CD4-positive, alpha-beta T cell treated with Interleukin-4 for 4 hours (primary cell): ENCODE measurements at places on chromosomes 1 and 21.

DNA sequence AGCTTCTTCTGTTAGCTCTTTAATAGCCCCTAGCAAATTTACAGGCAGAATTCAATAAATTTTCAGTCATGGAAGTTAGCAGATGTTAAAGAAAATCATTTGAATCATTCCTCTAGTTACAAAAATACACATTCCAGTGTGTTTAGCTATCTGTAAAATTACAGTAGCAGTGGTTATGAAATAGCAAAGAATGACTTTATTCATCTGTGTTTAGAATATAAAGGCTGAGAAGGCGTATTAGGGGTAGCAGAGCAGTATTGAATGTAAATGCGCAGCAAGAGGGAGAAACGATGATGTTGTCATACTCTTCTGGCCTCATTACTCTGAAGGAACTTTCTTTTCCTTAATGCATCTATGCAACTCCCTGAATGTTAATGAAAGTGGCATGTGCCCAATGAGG, 106.2 kb upstream of the CYYR1 start:
- no peak for DNase-seq

GRCh38 chr1:110309767-110310166, 29.4 kb upstream of the RBM15 start:
- no peak for DNase-seq

- DNase-seq, result no peak
These were observed 7.2 kb upstream of the PLEKHG5 start for GRCh38 chr1:6498576-6499111.

- DNase-seq, result no peak
These were observed 199.2 kb downstream of the HLX start for GRCh38 chr1:221078260-221078965.

GRCh38 chr21:31136891-31137290, 98.6 kb upstream of the KRTAP19-8 start:
- no peak for DNase-seq

DNA sequence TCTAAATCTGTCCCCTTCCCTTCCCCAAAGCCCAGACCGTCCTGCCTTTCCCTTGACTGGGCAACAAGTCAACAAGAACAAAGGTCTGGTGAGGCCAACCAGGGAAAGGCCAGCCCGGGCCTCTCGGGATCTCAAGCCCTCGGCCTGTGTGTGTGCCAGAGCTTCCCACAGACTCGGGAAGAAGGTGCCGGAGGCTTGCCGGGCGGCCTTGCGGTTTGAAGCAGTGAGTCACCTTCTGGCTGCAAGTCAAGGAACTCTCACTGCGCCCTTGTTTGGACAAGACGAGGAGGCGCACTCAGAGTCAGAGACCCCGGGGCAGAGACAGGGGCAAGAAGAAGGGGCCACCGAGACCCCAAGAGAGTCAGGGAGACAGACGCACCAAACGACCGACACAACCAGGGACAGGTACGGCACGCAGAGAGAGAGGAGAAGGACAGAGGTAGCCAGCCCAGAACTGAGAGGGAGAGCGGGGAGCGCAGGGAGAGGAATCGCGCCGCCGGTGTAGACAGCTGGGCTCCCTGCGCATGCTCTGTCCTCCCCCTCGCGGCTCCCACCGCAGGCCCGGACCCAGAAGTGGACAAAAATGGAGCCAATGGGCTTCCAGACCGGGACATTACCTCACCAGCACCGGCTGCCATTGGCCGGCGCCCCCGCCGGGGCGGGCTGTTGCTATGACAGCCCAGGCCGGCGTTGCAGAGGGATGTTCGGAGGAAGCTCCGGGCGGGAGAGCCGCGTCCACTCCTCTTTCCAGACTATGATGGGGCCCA, 66.6 kb upstream of the LAPTM5 start:
- peak; percentile 66 for DNase-seq

- peak; percentile 51 for DNase-seq
These were observed 7.9 kb downstream of the KIF21B start for GRCh38 chr1:201015551-201016091.

GRCh38 chr1:227770812-227771211, 35.6 kb downstream of the SNAP47 start:
- no peak for DNase-seq

DNA sequence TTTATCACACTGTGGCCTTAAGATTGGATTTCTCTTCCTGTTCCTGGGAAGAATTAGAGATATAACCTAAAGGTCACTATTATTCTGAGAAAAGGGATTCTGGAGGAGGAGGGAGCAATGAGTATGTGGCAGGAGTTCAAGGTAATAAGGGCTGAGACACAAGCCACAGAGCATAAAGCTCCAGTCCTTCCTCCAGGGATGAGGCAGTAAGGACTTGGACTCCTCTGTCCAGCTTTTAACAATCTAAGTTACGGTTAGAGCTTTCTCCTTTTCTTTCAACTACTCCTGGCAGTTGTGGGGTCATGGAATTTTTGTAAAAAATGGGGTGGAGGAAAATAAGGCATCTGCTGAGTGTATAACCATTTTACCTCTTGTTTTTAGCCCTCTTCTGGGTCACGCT, at the start of gene HSD3B2:
Gene HSD3B2, plus strand, starts transcription at position 201 of the 400 bp plus-strand sequence. CDS start 270 bp downstream, outside the sequence.
- no peak for DNase-seq

DNA sequence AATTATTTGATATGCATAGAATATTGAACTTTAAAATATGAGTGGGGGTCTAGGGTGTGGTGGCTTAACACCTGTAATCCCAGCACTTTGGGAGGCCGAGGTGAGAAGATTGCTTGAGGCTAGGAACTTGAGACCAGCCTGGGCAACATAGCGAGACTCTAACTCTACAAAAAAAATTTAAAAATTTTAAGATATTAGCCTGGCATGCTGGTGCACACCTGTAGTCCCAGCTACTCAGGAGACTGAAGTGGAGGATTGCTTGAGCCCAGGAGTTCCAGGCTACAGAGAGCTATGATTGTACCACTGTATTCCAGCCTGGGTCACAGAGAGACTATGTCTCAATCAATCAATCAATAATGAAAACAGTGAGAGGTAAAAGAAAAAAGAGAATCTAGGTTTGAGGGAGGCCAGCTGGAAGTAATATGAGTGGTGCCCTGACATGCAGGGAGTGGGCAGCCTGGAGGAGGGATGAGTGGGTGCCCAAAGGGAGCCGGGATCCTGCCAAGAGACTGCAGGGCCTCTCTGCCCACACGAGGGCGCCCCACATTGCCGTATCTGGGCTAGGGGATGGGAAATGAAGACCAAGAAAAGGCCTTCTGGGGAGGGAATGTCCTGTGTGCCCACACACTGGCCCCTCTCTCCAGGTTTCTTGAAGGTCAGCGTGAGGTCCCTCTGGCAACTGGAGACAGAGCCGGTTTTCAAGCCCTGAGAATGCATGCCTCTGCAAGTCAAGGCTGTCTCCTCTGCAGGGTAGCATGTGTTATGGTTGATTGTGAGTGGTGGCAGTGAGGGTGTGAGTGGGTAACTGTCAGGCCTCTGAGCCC, 93.9 kb upstream of the PPM1J start:
- DNase-seq, result peak; percentile 49

GRCh38 chr1:214524824-214525223, 26.6 kb downstream of the PTPN14 start:
- DNase-seq, result no peak

GRCh38 chr1:116510361-116510760, 60.5 kb downstream of the CD58 start:
- no peak for DNase-seq

DNA sequence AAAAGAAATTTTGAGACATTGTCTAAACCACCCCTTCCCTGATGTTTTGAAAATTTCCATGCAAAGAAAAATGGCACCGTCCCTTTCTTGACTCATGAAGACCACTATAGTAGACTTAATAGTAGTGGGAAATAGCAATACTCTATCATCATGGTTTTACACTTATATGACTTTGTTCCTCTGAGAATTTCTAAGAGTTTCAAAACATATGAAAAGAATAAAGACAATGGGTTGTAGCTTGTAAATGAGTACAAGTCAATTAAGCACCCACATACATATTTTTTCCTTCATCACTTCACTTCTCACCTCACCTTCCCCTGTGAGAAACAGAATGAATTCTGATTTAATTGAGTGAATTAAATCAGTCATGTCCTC, 151.7 kb downstream of the LYPLAL1 start:
- DNase-seq, result no peak

- DNase-seq, result no peak
These were observed 3.8 kb downstream of the PLA2G2A start for GRCh38 chr1:19975423-19976193.

DNA sequence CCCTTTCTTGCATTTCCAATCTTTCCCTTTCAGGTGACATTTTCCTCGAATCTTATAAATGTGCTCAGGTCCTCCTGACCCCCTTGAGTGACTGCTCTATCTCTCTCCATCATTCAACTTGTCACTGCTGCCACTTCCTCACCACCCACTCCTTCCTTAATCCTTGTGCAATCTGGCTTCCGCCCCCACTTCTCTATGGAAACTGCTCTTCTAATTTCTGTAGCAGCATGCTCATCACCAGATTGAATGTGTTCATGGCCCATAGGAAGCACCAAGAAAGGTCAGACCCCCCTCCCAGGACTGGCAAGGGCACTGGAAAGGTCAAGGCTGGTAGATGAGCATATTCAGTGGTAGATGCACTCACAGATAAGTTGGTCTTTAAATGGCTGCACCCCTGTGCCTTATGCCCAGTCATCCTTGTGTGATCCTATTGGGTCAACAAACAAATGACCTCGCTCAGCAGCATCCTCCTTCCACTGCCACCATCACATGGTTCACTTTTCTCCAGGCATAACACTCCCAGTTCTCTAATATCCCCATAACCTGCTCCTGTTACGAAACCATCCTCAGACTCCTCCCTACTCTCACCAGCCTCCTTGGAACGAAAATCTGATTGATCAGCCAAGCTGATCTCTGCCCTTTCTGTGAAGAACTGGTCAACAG, 288.5 kb upstream of the POU3F1 start:
- no peak for DNase-seq

DNA sequence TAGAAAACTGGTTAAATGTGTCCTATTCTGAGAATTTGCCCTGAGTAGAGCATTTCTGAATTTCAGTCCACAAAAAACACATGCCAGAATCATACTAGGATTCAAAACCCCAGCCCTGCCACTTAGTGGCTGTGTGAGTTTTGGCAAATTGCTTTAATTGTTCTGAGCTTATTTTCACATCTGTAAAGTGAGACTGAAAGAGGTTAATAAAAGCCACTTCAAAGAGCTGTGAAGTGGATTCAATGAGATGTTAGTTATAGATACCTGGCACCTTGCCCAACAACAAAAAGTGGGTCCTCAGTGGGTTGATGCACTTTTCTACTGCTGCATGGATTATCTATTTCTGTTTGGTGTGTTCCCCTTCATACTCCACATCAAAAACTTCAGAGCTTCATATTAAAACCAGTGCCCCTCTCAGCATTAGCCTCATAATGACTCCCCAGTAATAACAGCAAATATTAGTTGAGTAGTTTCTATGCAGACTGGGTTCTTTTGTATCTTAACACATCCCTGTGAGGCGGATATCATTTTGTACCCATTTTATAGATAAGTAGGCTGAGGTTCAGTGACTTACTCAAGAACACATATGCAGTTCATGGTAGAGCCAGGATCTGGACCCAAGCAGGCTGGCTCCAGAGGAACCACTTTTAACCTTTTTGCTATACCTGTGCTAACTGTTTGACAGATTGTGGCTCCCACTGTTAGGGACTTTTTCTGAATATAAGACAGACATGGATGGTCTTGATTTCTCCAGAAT, 14.2 kb upstream of the ADORA3 start:
- peak; percentile 74 for DNase-seq

DNA sequence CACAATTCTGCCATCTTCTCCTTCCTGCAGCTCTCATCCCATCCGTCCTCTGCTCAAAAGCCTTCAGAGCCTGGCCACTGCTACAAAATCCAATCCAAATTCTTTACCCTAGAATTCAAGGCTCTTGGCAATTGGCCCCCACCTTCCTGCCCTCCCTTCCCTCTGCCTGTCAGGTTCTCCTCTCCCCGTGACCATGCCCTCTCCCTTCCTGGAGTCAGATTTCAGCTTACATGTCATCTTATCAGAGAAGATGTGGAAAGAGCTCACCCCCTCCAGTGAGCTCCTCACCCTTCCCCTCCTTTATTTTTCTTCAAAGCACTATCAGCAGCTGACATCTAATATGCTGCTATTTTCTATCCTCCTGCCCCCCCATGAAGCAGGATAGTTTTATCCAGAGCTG, 86.9 kb downstream of the GRIK3 start:
- DNase-seq, result no peak

GRCh38 chr1:83571536-83571935, 427.4 kb downstream of the TTLL7 start:
- no peak for DNase-seq

DNA sequence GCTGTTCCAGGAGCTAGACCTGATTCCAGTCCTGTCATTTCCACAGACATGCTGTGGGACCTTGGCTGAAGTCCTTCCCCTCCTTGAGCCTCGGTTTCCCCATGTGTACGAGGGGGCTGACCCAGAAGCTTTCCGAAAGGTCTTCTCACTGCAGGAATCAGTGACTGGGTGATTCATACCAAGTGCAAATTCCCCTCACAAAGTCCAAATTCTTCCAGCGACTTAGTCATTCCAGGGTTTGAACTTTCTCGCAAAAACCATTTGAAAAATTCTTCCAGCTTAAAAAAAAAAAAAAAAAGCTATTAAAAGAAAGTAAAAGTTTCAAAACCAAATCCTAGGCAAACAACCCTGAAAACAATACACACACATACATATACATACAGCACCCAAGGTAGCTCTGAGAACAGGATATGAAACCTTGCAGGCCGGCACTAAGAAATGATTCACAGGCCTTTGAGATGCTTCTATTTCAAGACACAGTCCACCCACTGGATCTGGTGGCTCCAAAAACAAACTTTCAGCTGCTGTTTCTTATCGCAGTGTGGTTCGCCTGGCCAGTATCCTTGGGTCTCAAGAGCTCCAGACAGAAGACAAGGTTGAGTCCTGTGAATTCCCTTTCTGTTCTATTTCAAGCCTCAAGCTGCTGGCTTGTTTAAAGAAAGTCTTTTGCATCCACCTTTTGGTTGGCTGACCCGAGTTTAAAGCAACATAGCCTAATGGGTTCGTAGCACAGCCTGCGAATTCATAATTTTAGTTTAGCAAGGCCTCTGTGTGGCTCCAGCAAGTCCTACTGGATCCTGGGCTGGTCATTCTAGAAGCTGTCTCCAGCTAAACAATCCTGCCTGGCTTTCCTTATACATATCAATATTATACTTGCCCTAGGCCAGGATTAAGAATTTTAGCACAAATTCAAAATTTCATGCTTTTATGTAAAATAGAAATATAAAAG, 18.0 kb upstream of the ID3 start:
- DNase-seq, result peak; percentile 46

- DNase-seq, result no peak
These were observed 24.0 kb downstream of the HS2ST1 start for GRCh38 chr1:86938450-86938849.
